ENCODE measurements at places on chromosomes 6 and 20.

DNA sequence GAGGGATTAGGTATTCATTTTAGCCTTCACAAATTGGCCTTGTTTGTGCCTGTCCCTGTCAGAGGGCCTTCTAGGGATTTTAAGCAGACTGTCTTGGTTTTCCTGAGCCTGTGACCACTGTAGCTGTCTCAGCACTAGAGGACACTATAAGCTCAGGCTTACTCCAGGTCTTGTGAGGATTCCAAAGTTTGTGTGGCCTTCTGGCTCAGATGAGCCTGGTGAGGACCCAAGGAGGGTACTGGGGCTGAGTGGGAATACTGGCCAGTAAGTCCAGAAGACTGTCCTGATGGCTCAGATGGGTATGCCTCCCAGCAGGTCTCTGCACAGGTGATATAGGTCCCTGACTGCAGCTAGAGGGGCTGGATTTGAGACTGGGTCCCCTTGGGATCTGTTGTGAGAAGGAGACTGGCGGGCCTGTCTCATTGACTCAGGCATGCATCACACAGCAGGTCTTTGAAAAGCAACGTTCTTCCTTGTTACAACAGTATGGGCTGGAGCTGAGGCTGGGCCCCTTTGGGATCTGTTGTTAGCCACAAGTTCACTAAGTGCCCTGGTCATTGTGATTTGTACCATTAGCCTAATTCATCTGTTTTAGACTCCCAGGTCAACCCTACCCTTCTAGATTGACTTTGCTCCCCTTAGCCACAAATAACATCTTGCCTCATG lies 26.3 kb upstream of the TFB1M start:
- peak; percentile 34 for DNase-seq

DNA sequence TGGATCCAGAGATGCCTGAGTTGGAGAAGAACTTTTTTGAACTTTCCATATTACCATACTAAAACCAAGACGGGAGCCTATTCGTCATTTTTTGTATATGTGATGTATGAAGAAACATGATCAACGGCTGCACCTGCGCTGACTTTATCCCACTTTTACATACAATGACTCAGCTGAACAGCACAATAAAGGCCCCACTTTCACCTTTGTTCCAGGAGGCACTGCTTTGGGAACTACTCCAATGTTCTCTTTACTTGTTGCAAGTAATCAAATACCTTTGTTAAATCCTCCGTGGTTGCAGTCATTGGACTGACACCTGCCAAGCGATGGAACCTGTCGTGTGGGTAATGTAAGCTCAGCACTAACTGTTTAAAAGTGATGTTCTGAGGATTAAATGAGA lies 17.3 kb upstream of the BTN3A2 start:
- DNase-seq, result no peak

DNA sequence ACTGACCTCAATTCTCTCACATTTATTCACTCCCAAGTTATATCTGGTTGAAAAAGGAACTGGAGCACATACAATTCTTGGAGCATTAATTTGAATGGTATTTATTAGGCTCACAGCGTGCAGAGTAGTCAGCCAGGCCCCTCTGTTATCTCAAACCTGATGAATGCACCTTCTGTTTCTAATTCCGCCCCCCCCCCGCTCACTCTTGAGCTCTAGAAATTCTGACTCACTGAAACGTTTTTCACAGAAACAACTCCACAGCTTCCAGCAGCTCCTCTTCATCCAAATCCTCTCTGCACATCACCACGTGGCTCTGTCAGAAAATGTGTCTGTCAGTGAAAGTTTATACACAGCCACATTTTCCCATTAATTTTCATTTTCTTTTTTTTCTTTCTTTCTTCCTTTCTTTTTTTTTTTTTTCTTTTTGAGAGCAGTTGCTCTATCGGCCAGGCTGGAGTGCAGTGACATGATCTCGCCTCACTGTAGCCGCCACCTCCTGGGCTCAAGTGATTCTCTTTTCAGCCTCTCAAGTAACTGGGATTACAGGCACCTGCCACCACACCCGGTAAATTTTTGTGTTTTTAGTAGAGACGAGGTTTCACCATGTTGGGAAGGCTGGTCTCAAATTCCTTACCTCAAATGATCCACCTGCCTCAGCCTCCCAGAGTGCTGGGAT lies 109.4 kb downstream of the TBXT start:
- DNase-seq, result no peak

GRCh38 chr6:22471746-22472145 lies 97.6 kb upstream of the HDGFL1 start:
- no peak for DNase-seq

DNA sequence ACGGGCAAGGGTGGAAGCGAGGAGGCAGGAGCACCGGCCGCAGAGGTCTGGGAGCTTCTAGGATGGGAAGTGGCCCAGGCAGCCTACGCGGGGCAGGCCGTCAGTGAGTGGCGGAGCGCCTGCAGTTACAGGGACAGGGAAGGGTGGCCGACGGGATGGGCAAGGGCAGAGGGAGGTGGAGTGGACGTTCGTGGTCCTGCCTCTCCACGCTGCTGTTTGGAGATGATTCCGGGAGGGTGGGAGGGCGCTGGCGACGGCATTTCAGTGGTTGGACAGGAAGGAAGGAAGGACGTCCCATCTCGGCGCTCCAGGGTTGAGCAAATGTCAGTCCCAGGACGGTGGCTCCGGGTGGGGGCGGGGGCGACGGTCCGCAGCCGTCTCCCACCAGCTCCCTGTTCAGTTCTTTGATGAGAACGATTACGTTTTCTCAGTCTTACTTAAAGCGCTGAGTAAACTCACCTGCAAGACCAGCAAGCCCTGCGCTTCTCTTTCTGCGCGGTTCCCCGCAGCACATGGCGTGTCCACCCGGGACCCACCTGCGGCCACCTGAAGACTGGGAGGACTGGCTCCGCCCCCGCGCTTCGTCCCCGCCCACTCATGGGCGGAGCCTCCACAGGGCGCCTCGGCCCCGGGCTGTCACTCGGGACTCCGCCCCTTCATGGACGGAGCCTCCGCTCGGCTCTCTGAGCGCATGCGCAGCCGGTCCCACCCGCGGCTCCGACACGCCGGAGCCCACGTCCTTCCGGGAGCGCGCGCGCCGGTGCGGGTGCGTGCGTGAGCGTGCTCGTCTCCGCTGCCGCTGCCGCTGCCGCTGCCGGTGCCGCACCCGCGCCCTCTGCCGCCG lies at the start of gene DNAJC5:
TSS of gene DNAJC5 (plus strand) at position 769 of the 844 bp plus-strand sequence. CDS start 33,220 bp downstream, outside the sequence.
- DNase-seq, result peak; percentile 97

- DNase-seq, result no peak
These were observed 1.7 kb downstream of the SMOC2 start for GRCh38 chr6:168442646-168443045.

GRCh38 chr6:55108134-55109130 lies 65.9 kb upstream of the HCRTR2 start:
- no peak for DNase-seq

GRCh38 chr6:101940391-101940790 lies 546.9 kb downstream of the GRIK2 start:
- no peak for DNase-seq

DNA sequence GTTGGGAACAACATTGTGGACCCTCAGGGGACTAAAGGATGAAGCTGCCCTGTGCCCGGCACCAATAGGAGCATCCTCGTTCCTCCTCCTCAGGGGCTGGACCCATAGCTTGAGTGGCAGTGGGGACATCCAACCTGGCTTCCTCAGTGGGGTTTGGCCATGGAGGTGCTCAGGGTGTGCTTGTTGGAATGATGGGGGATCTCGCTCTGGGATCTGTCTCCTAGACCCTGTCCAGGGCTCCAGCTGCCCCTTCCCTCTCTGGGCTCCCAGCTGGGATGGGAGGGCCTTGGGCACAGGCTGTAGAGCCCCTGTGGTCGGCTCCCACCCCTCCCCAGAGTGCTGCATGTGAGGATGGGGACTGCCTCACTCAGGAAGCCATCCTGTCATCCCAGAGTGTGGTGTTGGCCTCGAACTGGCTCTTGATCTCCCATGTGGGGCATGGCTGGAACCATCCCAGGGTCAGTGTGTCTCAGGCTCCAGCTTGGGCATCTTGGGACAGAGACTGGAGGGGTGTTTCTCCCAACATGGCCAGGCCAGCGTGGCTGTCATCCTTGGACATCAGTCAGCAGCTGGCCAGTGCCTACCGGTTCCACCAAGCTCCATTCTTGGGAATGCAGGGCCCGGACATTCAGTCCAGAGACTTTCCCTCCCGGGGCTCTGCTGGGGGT lies 9.5 kb upstream of the MYT1 start:
- DNase-seq, result no peak

DNA sequence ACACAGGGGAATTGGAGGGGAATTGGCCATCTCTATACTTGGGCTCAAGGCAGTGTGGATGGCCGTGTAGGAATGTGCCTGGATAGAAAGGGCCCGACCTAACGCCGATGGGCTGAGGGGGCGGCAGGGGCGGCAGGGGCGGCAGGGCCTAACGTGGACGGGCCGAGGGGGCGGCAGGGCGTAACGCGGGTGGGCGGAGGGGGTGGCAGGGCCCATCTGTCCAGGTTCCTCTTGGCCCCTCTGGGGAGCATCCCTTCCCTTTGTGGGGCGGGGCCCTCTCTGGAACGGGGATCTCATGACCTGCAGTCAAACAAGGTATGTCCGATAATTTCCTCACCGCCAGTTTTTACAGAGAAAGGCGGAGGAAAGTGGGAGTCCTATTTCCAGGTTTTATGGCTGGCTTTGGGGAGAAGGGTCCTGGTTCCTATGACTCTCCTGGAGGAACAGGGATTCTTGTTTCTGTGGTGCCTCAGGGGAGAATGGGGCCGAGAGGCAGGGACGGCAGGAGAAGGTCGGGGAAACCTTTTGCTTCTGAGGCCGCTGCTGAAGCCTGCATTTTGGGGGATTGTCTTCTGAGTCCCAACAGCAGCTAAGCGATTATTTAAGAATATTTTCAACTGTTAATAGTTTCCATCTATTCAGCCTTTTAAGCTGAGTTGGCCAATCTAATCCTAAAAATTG lies 100.8 kb upstream of the FRMD1 start:
- no peak for DNase-seq

GRCh38 chr6:123024976-123025375 lies 28.9 kb downstream of the CLVS2 start:
- no peak for DNase-seq

- DNase-seq, result no peak
These were observed 64.7 kb downstream of the ARHGAP18 start for GRCh38 chr6:129645106-129645829.

- DNase-seq, result peak; percentile 15
These were observed 23.9 kb upstream of the E2F3 start for GRCh38 chr6:20377623-20378265.

DNA sequence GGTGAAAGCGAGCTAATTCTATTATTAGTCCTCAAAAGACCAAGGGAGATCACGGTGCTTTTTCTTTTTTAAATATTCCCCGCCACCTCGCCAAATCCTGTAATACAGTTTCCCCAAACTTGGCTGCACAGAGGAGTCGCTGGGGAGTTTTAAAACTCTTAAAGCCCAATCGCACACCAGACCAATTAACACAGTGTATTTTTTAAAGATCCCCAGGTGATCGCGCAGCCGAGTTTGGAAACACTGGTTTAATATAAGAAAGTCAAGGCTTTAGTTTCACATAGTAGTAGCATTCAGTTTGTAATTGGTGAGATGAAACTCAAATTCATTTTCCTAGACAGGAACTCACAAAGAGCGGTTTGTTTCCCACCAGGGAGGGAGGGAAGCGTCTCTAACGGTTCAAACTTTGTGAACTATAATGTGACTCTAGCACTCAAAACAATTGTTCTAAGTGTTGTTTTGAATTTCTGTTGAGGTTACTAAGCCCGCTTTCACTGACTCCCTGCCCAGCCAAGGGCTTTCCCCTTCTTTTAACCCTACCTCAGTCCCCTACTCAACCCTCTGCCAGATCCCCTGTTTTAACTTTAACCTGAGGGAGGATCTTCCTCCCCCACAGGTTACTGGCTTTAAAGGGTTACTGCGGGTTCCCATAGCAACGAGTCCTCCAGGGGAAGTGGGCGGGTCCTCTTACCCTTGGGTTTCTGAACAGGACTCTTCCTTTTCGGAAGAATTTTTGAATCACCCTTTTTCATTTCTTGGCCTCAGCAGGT lies 25.7 kb upstream of the BTBD3 start:
- DNase-seq, result peak; percentile 97

DNA sequence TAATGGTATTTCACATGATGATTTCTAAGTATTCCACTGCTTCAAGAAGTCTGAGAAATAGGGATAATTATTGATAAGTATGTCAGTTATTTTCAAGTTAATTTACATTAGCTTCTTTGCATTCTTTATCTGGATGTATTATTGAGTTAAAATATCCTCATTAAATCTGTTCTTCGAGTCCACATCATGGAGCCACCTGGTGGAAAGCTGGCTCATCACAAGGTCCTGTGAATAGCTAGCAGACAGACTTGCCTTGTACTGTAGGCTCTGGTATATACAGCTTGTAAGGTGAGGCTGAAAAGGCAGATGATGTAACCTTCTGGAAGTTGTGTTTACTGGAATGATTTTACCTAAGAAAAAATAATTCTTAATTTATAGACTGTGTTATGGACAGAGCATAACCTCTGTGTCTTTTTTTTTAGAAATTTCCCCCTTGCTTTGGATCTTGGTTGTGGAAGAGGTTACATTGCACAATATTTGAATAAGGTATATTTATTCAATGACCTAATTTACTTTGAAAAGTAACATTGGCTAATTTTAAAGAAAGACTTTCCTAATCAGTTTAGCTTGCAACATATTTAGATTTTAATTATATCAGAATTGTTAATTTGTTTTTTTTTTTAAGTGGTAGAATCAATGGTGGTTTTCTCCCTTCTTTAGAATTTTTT lies 3.5 kb downstream of the NDUFAF5 start:
- DNase-seq, result peak; percentile 68

- peak; percentile 71 for DNase-seq
These were observed 20.2 kb upstream of the SLC22A7 start for GRCh38 chr6:43277643-43278523.

GRCh38 chr6:116877743-116878142 lies 701 bp downstream of the RFX6 start:
- DNase-seq, result peak; percentile 37

GRCh38 chr6:674956-675355 lies 18.0 kb downstream of the EXOC2 start:
- no peak for DNase-seq

DNA sequence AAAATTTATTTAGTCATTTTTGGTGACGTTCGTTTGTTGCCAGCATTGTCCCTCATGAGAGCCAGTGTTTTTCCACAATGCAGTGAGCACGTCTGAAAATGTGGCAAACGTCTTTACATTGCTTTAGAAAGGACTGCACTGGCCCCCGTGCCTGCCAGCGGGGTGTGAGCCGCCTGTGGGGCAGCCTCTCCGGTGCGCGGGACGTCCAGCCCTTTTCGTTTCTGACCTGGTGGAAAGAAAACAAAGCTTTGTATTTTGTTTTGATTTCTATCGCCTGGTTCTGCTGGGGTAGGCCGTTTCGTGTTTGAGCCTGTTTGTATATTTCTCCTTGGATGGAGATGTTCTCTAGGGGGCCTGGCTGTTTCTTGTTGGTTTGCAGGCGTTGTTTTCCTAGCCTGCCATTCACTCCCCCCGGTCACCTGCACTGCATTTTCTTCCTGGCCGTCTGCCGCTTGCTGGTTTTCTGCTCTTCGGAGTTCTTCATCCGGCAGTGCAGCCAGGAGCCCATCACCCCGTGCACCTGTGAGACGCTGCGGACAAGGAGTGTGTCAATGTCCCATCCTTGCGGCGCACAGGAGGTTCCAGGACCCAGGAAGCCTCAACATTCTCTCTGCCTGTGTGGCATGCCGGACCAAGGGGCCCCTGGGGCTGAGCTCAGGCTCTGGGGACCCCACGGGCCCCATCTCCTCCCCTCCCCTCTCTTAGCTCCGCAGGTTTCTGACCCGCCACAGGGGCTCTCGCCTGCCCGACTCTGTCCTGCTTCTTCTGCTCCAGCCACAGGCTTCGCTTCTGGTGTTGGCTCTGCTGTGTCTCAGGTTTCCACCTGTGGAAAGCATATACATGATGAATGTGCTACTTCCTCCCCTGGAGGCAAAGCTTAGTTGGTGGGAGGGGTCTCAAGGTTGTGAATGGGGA lies 100.5 kb downstream of the CDH4 start:
- no peak for DNase-seq
